ENCODE measurements at places on chromosomes 3 and 15.
A peak's percentile ranks its signal among the peaks of the same experiment; 100 is the strongest.

DNA sequence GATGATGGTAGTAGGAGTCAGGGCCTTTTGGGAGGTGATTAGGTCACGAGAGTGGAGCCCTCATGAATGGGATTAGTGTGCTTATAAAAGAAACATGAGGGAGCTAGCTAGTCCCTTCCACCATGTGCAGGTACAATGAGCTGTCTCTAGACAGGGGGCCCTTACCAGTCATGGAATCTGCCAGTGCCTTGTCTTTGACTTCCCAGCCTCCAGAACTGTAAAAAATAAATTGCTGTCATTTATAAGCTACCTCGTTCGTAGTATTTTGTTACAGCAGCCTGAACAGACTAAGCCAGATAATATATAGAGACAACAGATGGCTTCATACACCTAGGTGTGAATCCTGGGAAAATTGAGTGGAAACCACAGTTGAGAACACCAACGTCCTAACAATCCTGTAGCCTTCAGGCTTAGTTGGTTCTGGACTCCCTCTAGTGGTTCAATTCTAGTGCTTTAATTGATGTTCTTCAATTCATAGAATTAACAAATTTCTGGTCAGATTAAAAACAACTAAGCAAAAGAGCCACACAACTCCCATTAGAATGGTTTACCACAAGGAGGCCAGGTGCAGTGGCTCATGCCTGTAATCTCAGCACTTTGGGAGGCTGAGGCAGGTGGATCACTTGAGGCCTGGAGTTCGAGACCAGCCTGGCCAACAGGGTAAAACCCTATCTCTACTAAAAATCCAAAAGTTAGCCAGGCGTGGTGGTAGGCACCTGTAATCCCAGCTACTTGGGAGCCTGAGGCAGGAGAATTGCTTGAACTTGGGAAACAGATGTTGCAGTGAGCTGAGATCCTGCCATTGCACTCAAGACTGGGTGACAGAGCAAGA lies 21.3 kb upstream of the GATM start:
- no peak overlapping the region for H3K27ac ChIP-seq
- no peak overlapping the region for H3K4me3 ChIP-seq
- no peaks in the 10 kb centered on the region for H3K36me3 ChIP-seq

DNA sequence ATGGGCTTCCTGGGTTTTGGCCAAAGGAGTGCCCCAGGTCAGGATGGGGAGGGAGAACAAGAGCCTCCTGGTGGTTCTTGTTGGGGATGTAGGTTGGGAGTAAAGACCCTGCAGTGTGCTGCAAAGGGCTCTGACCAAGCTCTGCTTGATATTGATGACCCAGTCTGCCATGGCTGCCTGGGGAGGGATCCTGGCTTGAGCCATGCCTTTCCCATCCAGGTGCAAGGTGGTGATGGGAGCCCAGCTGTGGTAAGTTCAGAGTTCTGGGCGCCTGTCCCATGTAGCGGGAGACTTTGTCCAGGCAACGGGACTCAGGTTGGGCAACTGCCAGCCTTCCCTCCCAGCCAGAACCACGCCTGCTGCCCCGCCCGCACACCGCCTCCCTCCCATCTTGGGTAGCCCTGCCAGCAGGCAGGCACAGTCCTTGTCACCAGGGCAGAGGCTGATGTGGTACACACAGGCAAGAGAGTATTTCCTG lies 2.6 kb downstream of the GNAI2 start:
- no peak for DNase-seq
- H3K4me3 ChIP-seq, result peak overlapping the region; percentile 99
- peaks cover 6% of the 10 kb centered on the region for H3K36me3 ChIP-seq
- H3K4me1 ChIP-seq, result peaks cover 15% of the 10 kb centered on the region

DNA sequence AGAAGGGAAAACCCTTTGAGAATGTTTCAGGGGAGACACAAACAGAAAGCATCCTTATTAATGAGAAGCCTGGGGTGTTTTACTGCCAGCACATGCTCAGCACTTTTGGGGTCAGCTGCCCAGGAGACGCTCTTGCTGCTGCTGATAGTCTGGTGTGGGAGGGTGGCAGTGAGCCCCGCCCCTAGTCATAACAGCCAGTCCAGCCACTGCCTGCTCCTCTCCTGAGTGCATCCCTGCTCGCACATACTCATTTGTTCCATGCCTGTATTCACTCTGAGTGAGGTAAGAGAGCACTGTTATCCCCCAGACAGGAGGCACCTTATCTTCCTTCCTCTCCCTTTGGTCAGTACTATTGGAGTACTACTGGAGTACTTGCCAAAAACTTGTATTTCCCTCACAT lies 101.3 kb downstream of the ETFA start:
- peaks cover 12% of the 10 kb centered on the region for H3K36me3 ChIP-seq
- H3K27me3 ChIP-seq, result no peaks in the 10 kb centered on the region
- DNase-seq, result no peak
- H3K27ac ChIP-seq, result no peak overlapping the region
- peaks cover 2% of the 10 kb centered on the region for H3K4me1 ChIP-seq
- H3K4me3 ChIP-seq, result no peak overlapping the region

- H3K4me1 ChIP-seq, result no peaks in the 10 kb centered on the region
- no peaks in the 10 kb centered on the region for H3K27me3 ChIP-seq
- H3K36me3 ChIP-seq, result no peaks in the 10 kb centered on the region
- H3K4me3 ChIP-seq, result no peak overlapping the region
These were observed 328.7 kb upstream of the ATP11B start for GRCh38 chr3:182464513-182465145.

- H3K27me3 ChIP-seq, result no peaks in the 10 kb centered on the region
- H3K4me3 ChIP-seq, result no peak overlapping the region
- peak; percentile 58 for DNase-seq
- H3K36me3 ChIP-seq, result no peaks in the 10 kb centered on the region
- H3K27ac ChIP-seq, result no peak overlapping the region
These were observed 12.5 kb downstream of the P2RY14 start for GRCh38 chr3:151265866-151266265.

- H3K4me3 ChIP-seq, result no peak overlapping the region
- DNase-seq, result no peak
- no peaks in the 10 kb centered on the region for H3K36me3 ChIP-seq
- no peak overlapping the region for H3K27ac ChIP-seq
- H3K27me3 ChIP-seq, result no peaks in the 10 kb centered on the region
These were observed 283.5 kb upstream of the ROPN1 start for GRCh38 chr3:124275412-124275811.

DNA sequence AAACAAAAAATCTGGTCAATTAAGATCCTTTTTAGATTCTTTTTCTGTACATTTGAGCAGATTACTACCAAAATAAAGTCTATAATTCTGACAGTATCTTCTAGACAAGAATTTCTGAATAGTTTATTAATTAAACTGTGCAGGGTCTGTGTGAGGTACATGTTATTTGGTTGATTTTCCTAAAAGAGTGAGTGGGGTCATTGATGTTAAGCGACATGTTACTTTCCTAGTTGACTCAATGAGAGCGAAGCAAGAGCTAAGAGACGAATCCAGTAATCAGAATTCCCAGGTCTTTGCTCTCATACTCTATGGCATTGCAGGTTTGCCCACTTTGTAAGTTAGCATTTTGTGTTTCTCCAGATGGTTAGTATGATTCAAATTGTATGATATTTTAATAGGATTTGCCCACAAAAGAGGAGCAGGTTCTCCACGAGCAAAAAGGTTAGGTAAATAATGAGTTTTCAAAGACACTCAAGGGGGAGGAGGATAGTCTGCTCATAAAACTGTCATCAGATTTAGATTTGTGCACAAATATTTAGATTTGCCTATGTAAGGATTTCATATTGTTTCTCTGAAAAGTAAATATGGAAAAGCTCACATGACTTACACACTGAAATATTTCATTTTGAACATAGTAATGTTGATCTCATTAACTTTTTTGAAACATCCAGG lies 217.2 kb upstream of the CGNL1 start:
- no peaks in the 10 kb centered on the region for H3K36me3 ChIP-seq
- no peaks in the 10 kb centered on the region for H3K4me1 ChIP-seq
- H3K27me3 ChIP-seq, result no peaks in the 10 kb centered on the region
- H3K4me3 ChIP-seq, result no peak overlapping the region
- no peak overlapping the region for H3K27ac ChIP-seq

GRCh38 chr3:99134986-99135385 lies 233.5 kb upstream of the DCBLD2 start:
- peaks cover 6% of the 10 kb centered on the region for H3K36me3 ChIP-seq
- no peaks in the 10 kb centered on the region for H3K4me1 ChIP-seq
- no peak overlapping the region for H3K27ac ChIP-seq
- no peak for DNase-seq
- H3K27me3 ChIP-seq, result no peaks in the 10 kb centered on the region

GRCh38 chr15:33234020-33234461 lies 39.5 kb upstream of the FMN1 start:
- H3K4me1 ChIP-seq, result no peaks in the 10 kb centered on the region
- H3K36me3 ChIP-seq, result no peaks in the 10 kb centered on the region
- H3K27me3 ChIP-seq, result no peaks in the 10 kb centered on the region
- H3K4me3 ChIP-seq, result no peak overlapping the region

- H3K27ac ChIP-seq, result no peak overlapping the region
- DNase-seq, result no peak
- H3K4me3 ChIP-seq, result no peak overlapping the region
- H3K36me3 ChIP-seq, result peaks cover 24% of the 10 kb centered on the region
- no peaks in the 10 kb centered on the region for H3K27me3 ChIP-seq
These were observed 118.3 kb downstream of the GAP43 start for GRCh38 chr3:115741650-115742049.

GRCh38 chr15:39788108-39788507 lies 5.5 kb upstream of the FSIP1 start:
- no peak overlapping the region for H3K4me3 ChIP-seq
- H3K27me3 ChIP-seq, result no peaks in the 10 kb centered on the region
- H3K36me3 ChIP-seq, result no peaks in the 10 kb centered on the region
- H3K4me1 ChIP-seq, result peaks cover 23% of the 10 kb centered on the region
- no peak for DNase-seq

- H3K36me3 ChIP-seq, result no peaks in the 10 kb centered on the region
- no peak for DNase-seq
- no peaks in the 10 kb centered on the region for H3K27me3 ChIP-seq
- no peak overlapping the region for H3K27ac ChIP-seq
- no peak overlapping the region for H3K4me3 ChIP-seq
These were observed 108.4 kb downstream of the CCNL1 start for GRCh38 chr3:157051591-157051990.

- peaks cover 3% of the 10 kb centered on the region for H3K36me3 ChIP-seq
- H3K27ac ChIP-seq, result no peak overlapping the region
- H3K4me1 ChIP-seq, result peaks cover 3% of the 10 kb centered on the region
- no peak for DNase-seq
These were observed 70.8 kb downstream of the SCN11A start for GRCh38 chr3:38980938-38981337.

- H3K27me3 ChIP-seq, result no peaks in the 10 kb centered on the region
- H3K4me3 ChIP-seq, result no peak overlapping the region
- DNase-seq, result no peak
- H3K27ac ChIP-seq, result no peak overlapping the region
- H3K36me3 ChIP-seq, result no peaks in the 10 kb centered on the region
These were observed 36.5 kb downstream of the CORO2B start for GRCh38 chr15:68615301-68615700.

DNA sequence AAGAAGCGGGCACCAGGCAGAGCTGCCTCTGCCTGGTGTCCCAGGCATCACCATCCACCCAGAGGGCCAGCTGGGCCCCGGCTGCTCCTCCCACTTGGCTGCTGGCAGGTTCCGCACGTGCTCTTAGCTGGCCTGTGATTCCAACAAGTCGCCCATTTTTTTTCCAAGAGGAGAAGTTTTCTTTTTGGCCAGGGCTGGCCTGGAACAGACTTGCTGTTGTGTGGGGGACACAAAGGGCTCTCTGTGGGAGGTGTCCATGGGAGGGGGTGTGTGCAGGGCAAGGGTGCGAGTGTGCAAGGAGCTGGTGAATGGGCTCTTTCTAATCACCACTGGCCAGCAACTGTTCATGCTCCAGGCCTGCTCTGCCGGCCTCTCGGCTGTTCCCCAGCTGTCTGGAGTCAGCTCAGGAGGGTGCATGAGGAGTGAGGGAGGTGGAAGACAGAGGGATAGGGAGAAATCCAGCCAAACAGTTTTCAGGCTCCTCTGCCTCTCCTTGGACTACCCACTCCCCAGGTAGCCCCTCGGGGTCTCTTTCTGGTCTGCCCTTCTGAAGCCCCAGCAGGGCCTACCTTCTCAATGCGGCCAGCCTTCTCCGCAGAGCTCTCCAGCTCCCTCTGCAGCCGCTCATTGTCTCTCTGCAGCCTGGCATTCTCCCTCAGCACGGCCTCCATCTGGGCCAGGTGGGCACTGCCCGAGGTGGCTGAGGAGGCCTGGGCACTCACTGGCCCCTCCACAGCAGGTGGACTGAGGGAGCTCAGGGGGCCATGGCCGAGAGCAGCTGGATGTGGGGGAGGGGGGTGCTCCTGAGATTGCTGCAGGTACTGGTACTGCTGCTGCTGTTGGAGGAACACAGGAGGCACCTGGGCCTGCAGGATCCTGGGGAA lies 7.1 kb downstream of the AMOTL2 start:
- peaks cover 21% of the 10 kb centered on the region for H3K4me1 ChIP-seq
- peaks cover 72% of the 10 kb centered on the region for H3K36me3 ChIP-seq
- DNase-seq, result peak; percentile 28

DNA sequence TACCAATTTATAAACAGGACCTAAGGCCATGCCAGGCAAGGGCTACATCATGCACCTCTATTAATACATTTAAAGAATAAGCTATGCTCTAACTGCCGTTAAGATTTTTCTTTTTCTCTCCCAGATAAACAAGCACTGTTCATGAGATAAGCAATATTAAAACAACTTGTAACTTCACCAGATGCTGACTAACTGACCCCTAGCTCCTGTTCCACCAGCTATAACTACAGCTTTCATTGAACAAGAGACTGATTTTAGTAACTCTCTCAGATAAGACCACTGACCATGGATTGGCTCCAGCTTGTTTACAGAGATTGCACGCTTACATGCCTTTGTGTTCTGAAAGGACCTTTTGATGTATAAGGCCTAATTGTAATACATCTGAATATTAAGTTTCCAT lies 540.7 kb upstream of the NECTIN3 start:
- no peaks in the 10 kb centered on the region for H3K4me1 ChIP-seq
- H3K36me3 ChIP-seq, result peaks cover 12% of the 10 kb centered on the region
- H3K27ac ChIP-seq, result no peak overlapping the region
- no peak overlapping the region for H3K4me3 ChIP-seq

DNA sequence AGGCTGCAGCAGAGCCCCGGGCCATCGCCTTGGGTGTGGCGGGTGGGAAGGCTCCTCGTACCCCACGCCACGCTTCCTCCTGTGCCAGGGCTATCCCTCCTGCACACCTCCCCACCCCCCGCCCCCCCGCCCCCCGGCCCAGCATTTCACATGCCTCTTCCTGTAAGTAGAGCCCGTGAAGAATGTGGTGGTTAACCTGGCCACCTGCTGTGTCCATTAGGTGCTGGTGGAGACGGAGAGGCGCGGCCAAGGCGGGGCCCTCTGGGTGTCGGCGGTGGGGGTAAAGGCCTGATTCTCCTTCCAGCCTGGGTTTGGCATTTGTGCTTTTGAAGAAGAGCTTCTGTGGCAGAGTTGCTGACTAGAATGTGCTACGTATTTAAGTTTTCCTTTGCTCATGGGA lies 127.8 kb downstream of the CHDH start:
- no peak overlapping the region for H3K27ac ChIP-seq
- H3K4me3 ChIP-seq, result no peak overlapping the region
- H3K4me1 ChIP-seq, result peaks cover 1% of the 10 kb centered on the region
- no peaks in the 10 kb centered on the region for H3K27me3 ChIP-seq
